ENCODE measurements at places on chromosomes 16 and 17.

DNA sequence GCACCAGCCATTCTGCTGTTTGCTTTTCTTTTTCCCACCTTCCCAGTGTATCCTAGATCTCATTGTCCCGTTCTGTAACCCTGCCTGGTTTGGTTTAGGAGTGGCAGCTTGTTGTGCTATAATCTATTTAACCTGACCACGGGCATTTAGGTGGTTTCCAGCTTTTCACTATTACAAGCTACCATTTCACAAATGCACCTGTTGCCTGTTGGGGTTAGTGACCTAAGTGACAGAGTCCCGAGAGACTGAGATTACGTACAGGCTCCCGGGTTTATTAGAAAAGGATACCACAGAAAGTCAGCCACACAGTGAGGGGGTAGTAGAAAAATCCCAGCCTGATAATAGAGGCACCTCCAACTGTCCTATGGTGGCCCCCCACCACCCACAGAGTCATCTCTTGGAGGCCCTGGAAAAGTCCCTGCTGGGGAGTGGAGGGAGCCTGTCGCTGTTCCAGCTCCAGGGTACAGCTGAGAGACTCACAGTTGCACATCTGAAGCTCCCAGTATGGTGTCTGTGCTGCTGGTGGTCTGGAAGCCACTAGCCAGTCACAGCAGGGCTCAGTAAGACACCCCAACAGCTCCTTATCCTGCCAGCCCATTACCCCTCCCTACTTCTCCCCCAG lies 21.2 kb downstream of the CLEC16A start:
- DNase-seq: no peak

GRCh38 chr17:63490329-63490728 lies 13.5 kb downstream of the ACE start:
- DNase-seq: no peak

GRCh38 chr16:88614818-88615580 lies 23.4 kb upstream of the IL17C start:
- no peak for DNase-seq

DNA sequence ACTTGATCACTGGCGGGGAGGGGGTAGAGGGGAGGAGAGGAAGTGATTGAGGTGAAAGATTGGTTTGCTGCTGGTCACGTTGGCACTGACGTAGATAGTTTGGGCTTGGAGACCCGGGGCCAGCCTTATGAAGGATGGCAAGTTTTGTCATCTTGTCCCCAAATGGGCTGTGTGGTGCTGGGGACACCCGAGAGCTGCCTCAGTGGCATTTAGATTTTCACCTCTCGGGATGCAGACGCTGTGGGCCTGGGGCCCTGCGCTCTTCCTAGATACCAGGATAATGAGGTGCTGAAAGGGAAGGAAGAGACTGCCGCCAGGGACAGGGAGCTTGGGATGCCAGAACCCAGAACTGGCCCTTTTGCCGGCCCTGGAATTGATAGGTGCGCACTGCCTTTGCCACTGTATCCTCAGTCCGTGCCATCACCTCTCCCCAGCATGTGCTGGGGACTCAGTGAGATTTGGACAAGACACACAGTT lies 1.4 kb upstream of the SOCS3 start:
- no peak for DNase-seq

DNA sequence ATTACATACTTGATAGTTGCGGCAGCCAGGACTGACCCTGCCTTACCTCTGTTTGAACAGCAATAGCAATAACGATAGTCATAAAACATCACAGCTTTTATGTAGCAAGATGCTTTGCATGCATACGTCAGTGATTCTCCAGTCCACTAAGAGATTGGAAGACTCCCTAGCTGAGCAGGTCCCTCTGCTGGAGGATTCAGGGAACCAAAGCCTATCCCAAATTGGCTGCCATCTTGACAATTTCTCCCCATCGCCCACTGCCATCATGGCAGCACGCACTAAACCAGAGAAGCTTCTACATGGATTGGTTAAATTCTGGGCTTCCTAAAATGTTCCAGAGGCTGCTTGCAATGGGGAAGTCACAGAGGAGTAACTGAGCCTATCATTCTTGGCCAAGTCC lies 360.6 kb upstream of the XYLT1 start:
- no peak for DNase-seq

- no peak for DNase-seq
These were observed 26.9 kb downstream of the NDEL1 start for GRCh38 chr17:8462564-8462963.

GRCh38 chr16:81558444-81559175 lies 114.0 kb downstream of the CMIP start:
- no peak for DNase-seq

- no peak for DNase-seq
These were observed 116.5 kb downstream of the CMIP start for GRCh38 chr16:81560979-81561657.

- no peak for DNase-seq
These were observed 39.4 kb upstream of the MTSS2 start for GRCh38 chr16:70725024-70725911.

- no peak for DNase-seq
These were observed 40.8 kb downstream of the YPEL2 start for GRCh38 chr17:59372138-59372751.

DNA sequence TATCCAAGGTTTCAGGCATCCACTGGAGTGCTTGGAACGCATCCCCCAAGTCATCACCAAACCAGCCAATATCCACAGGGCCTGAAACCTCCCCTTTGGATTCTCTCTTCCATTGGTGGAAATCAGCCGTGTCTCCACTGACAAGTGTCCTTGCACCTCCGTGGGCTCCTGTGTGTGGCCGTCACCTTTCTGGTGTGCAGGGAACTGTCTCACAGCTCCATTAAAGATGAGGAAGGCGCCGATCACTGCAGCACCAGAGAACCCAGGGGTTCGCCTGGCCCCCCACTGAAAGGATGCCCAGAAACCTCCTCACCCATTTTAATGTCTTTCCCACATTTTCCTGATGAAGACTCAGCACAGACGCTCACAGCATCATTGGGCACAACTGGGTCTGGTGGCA lies 17.8 kb upstream of the METRNL start:
- no peak for DNase-seq

DNA sequence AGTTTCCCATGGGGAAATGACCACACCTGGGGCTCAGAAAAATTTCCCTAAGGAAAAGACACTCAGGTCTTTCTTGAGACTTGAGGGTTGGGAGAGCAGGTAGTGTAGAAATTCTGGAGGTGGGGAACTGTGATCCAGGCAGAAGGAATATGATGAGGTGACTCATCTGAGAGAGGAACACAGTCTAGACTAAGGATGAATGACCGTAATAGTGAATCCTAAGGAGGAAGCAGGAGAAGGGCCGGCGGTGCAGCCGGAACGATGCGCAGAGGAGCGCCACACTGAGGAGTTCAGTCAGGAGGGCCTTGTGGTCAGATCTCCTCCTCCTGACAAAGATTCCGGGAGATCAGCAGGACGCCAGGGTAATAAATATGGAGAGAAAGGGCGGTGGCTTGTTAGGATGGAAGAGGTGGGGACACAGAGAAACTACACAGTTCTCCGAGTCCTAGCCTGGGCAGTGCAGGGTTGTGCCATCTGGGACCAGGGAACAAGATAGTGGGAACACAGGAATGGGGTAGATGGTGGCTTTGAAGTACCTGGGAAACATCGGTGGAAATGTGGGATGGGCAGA lies 135.6 kb downstream of the PARN start:
- DNase-seq: no peak

DNA sequence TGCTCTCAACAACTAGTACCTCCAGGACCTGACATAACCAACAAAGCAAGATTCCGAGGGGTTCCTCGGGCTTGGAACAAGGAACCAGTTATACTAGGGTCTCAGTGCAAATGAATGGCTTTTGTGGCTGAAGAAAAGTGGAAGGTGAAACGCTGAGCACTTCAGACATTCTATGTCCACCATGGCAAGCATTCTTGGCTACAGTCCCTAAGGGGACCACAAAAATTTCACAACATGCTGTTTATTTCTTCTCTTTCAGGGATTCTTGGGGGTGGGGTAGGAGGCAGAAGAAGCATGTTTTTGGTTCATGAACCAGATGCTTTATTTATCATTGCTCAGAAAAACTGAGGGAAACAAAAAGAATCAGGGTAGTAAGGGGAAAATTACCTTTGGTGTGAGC lies 479.9 kb upstream of the CDH11 start:
- no peak for DNase-seq

- no peak for DNase-seq
These were observed 127.3 kb upstream of the MON1B start for GRCh38 chr16:77063676-77064016.

DNA sequence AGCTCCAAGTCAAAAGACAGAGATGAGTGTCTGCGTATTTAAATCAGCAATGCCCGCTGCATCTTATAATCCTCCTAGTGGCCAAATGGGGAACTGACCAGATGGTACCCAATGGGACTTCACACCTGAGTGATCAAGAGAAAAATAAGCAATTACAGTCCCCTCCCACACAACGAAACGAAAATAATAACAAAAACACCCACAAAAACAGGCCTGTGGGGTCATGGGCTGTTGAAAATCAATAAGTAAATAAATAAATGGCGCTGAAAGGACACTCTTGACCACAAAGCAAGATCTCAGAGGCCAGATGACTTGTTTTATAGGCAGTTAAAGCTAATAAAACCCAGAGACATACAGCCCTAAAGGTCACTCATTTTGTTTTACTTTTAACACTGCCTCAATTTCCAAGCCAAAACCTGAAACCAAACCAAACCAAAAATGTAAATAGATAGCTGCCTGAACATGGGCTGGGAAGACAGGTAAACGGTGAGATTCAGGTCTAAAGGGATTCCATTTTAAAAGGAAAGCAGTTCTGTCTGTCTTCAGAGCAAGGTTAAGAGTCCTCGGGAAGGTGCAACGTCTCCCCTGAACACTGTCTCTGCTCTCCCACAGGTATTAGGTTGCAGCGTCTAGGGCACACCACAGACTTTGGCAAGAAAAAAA lies 1.3 kb downstream of the ZNF821 start:
- peak; percentile 53 for DNase-seq

- DNase-seq: no peak
These were observed 355.4 kb upstream of the SOX9 start for GRCh38 chr17:71765437-71765836.

GRCh38 chr16:17342031-17342430 lies 128.7 kb downstream of the XYLT1 start:
- no peak for DNase-seq

GRCh38 chr16:80045861-80046260 lies 445.3 kb upstream of the MAF start:
- DNase-seq: no peak

DNA sequence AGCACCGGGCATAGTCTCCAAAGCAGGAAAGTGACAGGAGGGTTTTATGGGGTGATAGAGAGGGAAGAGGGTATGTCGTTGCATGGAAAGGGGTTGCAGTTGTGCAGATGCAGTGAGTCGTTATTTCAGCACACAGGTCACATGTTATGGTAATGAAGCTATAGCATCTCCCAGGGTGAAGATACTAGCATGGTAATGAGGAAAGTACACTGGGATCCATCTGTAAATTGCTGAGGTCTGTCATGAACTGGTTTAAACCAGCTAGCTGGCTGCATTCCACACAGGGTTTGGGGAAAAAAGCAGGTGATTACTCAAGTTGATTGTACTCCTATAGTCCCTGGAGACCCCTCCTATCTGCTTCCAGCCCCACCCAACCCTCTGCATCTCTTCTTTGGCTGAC lies 11.7 kb downstream of the COX11 start:
- no peak for DNase-seq

DNA sequence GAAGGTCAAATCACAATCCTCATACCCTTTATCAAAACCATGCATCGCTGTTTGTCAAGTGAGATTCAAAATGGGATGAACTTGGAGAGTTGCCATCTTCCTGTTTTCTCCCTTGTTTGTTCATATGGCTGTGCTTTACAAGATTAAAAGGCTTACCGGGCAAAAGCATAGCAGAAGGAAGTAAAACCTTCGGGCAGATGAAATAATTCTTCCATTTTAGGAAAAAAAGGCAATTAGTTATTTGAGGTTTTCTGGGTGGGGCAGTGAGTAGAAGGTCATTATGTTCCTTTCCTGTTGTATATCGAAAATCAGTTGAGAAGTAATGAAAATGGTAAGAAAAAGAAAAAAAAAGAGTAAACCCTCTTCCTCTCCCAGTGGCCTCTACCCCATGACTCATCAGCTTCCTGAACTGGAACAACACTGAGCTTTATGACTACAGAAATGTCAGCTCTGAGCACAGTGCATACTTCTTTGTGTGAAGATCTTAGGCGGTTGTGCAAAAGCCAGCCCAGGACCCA lies 369.2 kb downstream of the CDH13 start:
- no peak for DNase-seq

- DNase-seq: no peak
These were observed 160.0 kb downstream of the MRM1 start for GRCh38 chr17:36761203-36761950.

DNA sequence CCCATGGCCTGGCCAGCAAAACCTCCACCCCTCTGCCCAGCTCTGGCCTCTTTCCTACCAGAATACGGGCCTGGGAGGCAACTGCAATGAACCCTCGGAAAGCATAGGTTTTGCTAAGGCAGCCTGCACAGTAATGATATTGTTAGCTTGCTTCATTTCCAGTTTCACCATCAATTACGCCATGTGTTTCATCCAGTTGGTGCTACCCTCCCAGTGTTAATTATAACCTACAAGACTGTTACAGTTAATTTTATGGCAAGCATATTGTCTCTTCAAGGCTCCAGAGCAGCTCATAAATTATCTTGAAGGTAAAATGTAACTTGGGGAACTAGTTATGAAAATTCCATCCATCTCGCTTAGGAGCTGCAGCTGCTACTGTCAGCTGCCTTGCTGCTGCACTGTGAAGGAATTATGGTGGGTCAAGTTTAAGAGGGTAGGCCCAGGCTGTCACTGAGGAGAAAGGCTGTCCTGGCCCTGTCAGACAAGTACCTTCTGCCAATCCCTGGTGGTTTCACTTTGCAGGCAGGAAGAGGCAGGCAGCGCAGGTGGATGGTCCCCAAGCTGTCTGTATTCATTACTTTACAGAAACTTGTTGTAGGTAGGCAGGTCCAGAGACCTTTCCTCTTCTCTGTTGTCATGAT lies 242.9 kb downstream of the FTO start:
- DNase-seq: no peak

DNA sequence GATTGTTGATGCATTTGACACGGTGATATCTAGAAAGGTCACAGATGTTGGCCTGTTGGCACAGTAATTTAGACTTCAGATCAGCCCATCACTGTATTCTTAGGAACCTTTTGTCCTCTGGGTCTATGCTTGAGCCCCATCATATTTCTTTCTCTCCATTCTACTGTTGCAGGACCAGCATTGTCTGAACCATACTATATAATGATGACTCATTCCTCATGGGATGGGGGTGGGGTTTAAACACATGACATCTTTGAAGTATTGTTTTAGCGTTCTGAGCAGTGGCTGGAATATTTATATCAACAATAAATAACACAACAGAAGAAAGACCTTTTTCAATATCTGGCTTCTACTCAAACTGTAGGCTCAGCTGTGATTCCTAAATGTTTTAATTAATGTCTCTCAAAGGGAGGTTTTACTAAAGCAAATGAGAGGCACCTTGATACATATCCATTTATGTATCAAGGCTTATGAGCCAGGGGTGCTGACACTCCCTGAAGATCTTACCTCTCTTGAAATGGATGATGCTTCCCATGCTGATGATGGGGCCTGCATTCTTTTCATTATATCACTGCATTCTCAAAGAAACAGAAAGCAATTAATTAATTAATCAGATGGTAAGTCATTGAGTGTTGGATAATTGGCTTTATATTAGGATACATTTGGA lies 379.0 kb upstream of the GOT2 start:
- no peak for DNase-seq
